Gastroesophageal sphincter (tissue), 4 donors: ENCODE measurements at places on chromosomes 2 and 18.

GRCh38 chr2:208266553-208266893, 468 bp downstream of the PIKFYVE start:
- peak; percentile 1 for ATAC-seq

GRCh38 chr2:143160732-143161707, 31.8 kb downstream of the ARHGAP15 start:
- ATAC-seq, result no peak

DNA sequence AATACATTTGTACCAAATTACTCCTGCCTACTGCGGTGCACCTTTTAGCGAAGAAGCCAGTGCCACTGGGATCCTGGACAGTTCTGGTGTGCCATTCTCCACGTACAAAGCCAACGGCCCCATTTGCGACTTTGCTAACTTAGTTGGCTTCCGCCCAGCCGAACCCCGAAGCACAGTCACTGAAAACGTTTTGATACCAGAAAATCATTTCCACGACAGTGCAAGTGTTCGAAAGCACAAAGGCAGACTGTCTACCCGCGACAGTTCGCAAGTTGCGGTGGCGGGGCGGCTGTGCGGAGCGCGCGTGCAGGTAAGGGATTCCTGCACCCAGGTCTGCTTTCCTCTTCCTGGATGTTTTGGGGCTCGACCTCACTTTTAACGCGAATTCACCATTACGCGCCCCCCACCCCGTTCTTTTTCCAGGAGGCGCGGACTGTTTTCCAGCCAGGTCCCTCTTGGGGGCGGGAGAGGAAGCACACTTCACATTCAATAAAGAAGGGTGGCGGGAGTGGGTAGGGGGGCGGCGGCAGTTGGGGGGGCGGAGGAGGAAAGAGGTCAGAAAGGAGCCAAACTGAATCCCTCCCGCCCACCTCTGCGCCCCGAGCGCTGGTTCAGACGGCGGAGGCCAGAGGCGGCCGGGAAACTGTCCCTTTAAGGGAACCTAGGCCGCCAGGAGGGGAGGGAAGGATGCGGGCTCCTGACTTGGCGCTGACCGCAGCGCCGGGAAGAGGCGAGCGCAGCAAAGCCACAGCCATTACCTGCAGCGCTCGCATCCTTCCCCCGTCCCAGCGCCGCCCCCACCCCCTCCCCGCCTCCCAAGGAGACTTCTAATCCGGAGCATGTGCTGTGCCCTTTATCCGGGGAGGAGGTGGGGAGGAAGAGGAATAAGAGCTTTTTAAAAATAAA, 107.4 kb upstream of the KCTD1 start:
- ATAC-seq, result peak; percentile 75

DNA sequence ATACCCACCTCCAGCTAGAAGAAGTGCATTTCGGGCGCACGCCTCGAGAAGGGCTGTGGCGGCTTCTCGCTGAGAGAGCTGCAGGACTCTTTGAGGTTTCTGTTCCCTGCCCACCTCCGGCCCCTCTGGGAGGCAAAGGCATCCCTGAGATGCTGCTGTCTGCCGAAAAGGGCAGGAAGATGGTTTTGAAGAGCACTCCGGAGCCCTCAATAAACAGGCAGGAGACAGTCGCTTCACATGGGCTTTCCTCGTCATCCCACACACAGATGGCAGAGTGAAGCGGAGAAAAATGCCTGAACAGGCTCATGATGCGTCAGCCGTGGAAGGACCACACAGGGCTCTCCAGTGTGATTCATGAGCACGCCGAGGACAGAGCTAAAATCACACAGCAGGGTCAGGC, 25.4 kb upstream of the GLI2 start:
- no peak for ATAC-seq

- ATAC-seq, result no peak
Observed at GRCh38 chr2:238143239-238143951, 4.9 kb downstream of the KLHL30 start.

- ATAC-seq, result no peak
Observed at GRCh38 chr2:70726947-70727725, 40.9 kb downstream of the ADD2 start.

DNA sequence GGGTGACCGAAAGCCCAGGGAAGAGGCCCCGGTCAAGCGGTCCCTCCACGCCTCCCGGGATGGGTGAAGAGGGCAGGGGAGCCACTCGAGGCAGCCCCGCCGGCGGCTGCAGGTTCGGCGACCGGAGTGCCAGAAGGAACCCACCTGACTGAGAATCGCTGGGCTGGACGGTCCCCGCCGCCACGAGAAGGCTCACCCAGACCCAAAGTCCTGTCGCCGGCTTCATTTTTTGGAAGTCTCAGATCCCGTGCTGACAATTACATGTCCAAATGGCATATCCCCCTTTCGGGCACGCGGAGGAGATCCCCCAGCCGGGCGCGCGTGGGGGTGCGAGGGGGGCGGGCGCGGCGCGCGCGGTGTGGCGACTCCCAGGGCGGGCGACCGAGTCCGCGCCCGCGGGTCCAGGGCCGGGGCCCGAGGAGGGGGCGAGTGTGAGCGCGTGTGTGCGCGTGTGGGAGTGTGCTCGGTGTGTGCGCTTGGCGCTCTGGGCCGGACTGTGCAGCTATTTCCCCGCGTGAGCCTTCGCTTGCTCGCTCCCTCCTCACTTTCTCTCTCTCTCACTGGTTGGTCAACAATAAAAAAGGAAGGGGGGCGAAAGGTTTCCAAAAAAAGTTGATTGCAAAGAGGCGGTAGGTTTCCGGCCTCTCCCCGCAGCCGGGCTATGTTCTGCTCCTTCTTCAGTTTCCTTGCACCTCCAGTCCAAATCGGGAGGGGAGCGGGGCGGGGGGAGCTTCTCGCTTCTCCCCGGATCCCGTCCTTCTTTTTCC, at the start of gene ERBB4:
ERBB4 (minus strand) TSS at position 498 of the 767 bp plus-strand sequence; CDS start at position 226, 272 bp downstream.
- ATAC-seq, result peak; percentile 38

DNA sequence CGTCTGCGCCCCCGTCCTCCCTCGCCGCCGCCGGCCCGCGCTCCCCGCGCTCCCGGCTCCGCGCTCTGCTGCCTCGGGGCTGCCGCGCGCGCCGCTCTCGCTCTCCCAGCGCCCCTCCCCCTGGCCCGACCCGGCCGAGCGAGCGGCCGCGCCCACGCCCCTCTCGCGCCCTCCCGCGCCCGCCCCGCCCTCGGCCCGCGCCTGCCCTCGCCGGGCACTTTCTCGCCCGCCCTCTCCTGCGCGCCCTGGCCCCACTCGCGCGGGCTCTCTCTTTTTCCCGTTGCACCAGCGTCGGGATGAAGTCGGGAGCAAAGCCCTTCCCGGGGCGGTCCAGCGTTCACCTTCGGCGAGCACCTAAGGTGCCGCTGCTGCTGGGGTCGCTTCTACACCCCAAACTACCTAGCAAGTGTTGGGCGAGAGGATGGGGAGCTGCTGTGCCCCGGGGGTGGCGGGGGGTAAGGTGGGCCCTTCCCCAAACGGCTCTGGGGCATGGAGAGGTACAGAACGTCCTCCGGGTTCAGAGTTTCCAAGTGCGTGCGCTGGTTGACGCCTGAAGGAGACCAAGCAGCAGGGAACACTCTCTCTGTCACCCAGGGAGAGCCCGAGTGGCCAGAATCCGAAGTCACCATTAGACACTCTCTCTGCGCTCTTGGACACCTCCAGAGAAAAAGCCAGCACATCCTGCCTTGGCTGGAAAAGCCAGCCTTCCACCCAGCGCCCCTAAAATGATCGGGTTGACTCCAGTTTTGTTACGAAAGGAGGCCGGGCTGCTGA, at the start of gene COLEC12:
COLEC12 (minus strand) TSS at position 70 of the 774 bp plus-strand sequence. CDS start 187 bp downstream, outside the sequence.
- ATAC-seq, result peak; percentile 77

GRCh38 chr2:128371248-128371630, 52.6 kb upstream of the HS6ST1 start:
- ATAC-seq, result no peak
